ENCODE measurements at places on chromosomes 3 and 15.

DNA sequence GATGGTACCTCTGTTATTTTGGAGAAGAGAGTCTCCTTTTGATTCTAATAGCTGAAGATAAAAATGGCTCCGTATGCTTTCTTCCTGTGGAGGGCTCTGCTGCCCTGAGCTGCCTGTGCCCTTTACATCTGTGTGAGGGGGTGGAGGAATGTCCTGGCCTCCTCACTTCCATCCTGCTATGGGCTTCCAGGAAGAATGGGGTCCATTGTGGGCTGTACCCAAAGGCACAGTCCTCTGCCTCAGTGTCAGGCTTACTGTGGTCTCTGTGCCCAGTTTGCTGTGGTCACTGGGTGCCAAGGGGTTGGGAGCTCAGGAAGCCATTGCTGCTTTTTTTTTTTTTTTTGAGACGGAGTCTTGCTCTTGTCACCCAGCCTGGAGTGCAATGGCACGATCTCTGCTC is 14.4 kb downstream of the DAG1 start:
- no peak for DNase-seq

- DNase-seq = no peak
These were observed 3.1 kb downstream of the SH3BP5 start for GRCh38 chr3:15329046-15330005.

DNA sequence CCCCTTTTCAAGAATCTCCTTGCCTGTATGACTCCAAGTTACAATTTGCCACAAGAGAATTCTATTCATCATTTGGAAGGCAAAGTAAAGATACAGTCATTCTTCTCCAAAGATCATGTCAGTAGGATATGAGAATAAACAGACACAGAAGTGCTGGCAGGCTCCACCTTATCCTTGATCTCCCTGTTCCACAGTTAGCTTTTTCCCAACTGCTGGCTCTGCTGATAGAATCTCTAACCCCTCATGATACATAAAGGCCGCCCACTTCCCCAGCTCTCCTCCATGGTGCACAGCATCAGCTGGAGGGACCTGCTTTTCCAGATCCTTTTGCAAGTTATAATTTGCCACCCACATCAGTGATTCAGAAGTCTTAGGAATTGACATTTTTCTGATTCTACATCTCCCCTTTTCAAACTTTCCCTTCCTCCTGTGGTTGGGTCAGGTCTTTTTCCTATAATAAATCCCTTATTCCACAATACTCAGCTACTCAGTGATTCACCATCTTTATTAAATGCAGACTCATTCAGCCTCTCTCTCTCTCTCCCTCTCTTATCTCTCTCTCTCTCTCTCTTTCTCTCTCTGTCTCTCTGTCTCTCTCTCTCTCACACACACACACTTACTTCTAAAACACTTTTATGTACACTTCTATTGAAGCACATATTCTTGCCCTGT is 465.4 kb downstream of the GBE1 start:
- DNase-seq = no peak

GRCh38 chr15:95989392-95989791 is 341.1 kb upstream of the NR2F2 start:
- no peak for DNase-seq

DNA sequence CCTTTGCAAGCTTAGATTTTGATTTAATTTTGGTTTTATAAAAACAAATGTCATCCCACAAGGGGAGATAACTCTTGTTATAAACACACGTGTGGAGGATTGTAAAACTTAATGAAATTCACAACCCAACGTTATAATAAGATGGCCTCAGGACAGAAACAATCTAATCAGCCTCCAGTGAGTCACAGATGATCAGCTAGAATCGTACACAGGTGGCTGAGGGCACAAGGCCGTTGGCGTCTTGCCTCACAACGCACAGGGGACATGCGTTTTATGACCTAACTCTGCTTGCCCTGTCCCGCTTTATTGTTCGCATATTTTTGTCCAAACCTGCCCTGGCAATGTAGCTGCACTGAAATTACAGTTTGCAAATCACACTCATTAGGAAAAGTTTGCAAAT is 121.9 kb upstream of the PDZRN3 start:
- no peak for DNase-seq

- DNase-seq = no peak
These were observed 78.0 kb upstream of the KCNH8 start for GRCh38 chr3:19070325-19070724.

- DNase-seq = no peak
These were observed 207.9 kb downstream of the ZIC1 start for GRCh38 chr3:147616998-147617619.

DNA sequence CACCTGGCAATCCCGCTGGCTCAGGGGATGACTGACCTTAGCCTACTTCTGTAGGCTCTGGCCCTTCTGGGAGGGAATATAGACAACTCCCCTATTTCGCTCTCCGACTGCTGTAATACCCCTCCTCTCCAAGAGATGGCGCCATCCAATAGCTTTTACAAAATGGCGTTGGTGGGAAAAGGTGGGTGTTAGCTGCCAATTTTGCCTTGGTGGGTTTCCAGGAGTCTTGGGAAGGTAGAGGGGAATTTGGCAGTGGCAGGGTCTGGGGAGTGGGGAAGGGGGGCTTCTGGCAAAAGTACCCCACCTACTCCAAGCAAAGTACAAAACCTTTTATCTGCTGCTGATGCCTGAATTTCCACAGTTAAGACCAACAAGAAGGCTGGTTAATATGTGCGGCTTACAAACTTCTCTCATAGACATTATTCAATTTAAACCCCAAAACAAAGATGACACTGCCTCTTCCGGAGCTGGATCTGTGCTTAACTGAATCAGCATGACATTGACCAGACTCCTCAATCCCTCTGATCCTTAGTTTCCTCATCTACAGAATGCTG is 62.1 kb downstream of the RASGRF1 start:
- peak; percentile 25 for DNase-seq

DNA sequence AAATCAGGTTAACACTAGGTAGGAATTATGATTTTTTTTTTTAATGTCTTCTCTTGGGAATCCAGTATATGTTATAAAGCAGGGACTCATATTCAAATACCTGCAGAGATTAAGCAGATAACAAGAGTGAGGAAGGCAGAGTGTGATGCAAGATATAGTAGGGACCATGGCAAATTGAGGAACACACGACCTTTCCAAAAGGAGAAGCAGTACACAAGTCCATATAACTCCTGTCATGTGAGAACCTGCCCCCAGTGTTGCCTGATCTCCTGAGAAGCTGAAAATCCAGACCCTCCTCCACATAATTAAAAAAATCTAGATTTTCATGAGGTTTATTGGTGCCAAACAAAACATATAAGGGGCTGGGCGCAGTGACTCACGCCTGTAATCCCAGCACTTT is 3.6 kb downstream of the RFC4 start:
- no peak for DNase-seq

- DNase-seq = no peak
These were observed 294.2 kb downstream of the TIGIT start for GRCh38 chr3:114587986-114588385.

DNA sequence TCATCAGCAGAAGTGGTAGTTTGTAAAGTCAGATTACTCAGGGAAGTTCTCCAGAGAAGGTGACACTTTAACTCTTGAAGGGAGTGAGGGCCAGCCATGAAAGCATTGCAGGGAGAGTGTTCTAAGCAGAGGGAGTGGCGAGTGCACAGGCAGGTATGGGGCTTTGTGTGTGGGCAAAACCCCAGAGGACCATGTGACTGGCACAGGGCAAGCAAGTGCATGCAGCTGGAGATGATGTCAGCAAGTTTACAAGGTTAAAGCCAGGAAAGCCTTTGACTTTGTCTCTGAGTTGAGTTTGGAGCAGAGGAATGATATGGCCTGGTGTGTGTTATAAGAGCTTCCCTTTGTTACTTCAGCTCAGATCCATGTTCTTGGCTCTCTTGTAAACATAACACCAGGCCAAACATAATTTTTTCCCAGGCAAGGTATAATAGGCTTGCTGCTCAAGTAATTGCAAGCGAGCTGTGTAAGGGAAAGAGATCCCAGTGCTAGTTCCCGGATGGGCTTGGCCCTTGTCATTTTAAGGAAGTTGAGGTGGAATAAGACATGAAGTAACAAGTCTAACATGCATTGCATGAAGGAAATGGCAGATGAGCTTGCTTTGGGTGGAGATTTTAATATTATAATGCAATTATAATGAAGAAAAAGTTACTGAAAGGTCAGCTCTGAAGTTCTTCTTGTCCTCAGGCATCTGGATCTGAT is 341.1 kb upstream of the LRRC3B start:
- DNase-seq = no peak

GRCh38 chr3:140114789-140115080 is 179.8 kb downstream of the CLSTN2 start:
- DNase-seq = no peak

DNA sequence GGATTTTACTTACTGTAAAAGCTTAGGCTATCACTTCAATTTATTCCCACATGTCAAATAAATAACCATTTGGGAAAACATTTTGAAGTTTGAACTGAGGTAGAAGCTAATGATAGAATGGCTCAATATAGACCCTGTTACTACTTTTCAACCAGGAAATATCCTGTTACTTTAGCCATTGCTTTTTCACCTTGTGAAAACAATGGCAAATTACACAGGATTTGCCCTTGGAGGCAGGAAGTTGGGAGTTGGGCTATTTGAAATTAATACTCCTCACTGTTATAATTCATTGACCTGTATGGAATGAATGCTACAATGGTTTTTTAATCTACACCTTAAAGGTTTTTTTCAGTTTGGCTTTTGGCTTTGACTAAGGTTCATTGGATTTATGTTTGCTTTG is 98.1 kb upstream of the UBE2E2 start:
- no peak for DNase-seq

- DNase-seq = no peak
These were observed 257.1 kb upstream of the ROPN1 start for GRCh38 chr3:124249038-124249437.

GRCh38 chr3:195856410-195857084 is 44.8 kb upstream of the MUC4 start:
- no peak for DNase-seq

DNA sequence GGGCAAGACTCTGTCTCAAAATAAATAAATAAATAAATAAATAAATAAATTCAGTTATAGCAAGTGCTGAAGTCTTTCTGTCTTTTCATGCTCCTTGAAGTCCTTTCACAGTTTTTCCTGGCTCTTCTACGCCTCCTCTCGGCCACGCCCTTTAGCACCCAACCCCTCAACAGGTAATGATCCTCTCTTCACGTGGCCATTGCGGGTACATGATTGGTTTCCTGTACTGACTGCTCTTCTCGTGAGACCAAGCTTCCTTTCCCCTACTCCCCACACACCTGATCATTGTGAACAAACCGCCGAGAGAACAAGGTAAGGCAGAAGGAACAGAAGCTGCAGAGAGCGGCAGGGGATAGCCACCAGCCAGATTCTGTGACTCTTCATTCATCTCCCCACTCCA is 2.3 kb upstream of the ZNF774 start:
- DNase-seq = no peak

- no peak for DNase-seq
These were observed 21.4 kb upstream of the PIAS1 start for GRCh38 chr15:68032672-68033071.

GRCh38 chr15:57607570-57608000 is 15.9 kb downstream of the MYZAP start:
- no peak for DNase-seq

- no peak for DNase-seq
These were observed 813.2 kb downstream of the AGBL1 start for GRCh38 chr15:86892774-86893449.

DNA sequence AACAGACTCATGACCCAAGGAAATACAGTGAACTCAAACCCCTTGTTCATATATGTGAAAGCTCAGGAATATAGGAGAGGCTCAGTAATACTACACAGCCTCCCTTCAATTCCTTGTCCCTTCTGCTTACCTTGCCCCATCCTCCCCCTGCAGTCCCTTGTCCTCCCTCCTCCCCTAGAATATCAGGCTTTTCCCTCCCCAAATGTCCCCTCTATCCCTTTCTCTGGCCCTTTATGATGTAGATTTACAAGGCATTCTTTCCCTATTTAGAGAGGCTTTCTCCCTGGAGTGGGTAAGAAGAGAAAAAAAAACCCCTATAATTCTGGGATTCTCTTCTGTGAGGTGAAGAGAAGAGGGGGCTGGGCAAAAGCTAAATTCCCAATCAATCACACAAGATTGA is 64.9 kb upstream of the KBTBD8 start:
- no peak for DNase-seq

DNA sequence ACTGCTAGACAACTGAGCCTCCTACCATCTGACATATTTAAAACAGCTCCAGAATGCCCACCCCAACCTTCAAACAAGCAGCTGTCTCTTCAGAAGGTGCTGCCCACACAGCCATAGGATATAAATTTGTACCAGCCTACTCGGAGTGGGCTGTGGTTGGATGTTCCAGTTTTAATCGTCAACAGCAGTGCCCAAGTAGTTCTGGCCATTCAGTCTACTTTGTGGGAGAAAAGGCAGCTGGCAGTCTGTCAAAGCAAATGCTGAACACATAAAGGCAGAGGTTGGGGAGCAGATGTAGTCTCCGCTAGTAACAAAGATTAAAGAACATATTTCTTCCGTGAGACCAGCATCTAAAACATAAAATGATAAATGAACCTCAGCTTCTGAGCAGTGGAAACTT is 15.9 kb upstream of the ERC2 start:
- DNase-seq = peak; percentile 6

- no peak for DNase-seq
These were observed 181.8 kb downstream of the FOXP1 start for GRCh38 chr3:71401695-71402231.

- DNase-seq = no peak
These were observed 46.1 kb downstream of the MBNL1 start for GRCh38 chr3:152314677-152315353.

DNA sequence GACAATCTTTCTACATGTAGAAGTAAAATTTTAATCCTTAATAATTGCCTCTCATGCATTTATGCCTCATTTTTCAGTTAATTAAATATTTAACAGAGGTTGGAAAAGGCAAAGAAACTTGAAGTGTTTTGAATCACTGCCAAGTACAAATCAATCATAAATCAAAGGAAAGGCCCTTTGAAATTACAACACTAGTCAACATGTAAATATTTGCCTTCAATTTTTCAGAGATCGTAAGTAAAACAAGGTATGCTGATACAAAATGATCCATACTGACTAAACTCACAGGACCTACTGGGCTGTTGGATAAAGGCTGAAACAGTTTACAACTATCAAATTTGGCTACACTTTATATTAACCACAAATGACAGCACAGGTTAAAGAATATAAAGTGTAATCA is 33.9 kb downstream of the ZBBX start:
- peak; percentile 4 for DNase-seq

- DNase-seq = no peak
These were observed 160.2 kb upstream of the TBL1XR1 start for GRCh38 chr3:177357352-177358090.

DNA sequence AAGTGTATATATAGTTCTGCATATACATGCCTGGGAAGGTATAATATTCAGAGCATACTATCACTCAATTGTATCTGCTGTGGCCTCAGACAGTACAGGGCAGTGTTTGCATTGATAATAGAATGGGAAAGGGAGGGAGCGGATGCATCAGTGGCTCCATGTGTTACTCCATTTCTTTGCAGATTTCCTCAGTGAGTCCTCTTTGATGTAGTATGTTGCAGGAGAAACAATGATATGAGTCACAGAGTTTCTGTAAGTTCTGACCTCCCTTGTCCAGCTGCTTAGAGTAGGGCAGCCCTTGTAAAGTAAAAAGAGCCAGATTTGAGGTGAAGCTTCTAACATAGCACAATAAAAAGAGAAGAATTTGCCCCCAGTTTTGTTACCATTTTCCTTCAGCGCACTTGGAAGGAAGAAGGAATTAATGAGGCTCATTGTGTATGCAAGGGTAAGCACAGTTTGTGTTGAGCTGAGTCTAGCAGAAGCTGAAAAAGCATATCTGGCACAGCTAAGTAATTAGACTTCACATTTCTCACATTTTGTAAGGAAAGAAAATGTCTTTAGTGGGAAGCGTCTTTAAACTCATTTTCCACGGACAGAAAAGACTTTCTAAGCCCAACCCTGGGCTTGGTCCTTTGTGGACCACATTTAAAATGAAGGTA is 555.8 kb upstream of the IL12A start:
- DNase-seq = no peak

Data from NCI-H1092 (cell line).